Activated B cell treated with CpG ODN at 0.5 μM for 24 hours (primary cell): ENCODE measurements at places on chromosomes 5 and 9. TPM values are rescaled to one million over a fixed set of nuclear protein-coding genes. Genes with fewer than 3 reads are reported as not detected.
A peak's percentile ranks its signal among the peaks of the same experiment; 100 is the strongest.

Gene CCDC192
- not detected in 2 replicates for total RNA-seq

Gene UGT3A2
- total RNA-seq: not detected in 2 replicates

Gene MCC
- total RNA-seq: 0.22 and 0.32 TPM in 2 replicates

Gene CSNK1A1
- 120 and 133 TPM in 2 replicates for total RNA-seq

DNA sequence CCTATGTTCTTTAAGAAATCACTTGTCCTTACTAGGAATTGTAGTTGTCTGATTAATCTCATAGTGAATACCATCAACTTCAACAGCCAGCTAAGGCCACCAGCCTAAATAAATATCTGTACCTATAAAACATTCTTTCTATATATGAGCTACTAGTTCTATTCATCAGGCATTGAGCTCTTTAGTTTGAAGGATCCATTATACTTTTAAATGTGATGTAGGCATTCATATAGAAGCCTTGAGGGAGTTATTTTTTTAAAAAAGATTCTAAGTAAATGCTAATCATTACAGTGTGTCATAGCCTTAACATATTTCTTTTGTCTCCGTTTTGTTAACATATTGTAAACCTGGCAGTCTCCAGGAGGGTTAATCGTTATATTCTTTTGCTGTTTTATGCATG lies 838.3 kb downstream of the PTPRD start:
- no peak for DNase-seq

GRCh38 chr9:29393064-29393463 lies 1819.8 kb upstream of the C9orf72 start:
- no peak for DNase-seq

DNA sequence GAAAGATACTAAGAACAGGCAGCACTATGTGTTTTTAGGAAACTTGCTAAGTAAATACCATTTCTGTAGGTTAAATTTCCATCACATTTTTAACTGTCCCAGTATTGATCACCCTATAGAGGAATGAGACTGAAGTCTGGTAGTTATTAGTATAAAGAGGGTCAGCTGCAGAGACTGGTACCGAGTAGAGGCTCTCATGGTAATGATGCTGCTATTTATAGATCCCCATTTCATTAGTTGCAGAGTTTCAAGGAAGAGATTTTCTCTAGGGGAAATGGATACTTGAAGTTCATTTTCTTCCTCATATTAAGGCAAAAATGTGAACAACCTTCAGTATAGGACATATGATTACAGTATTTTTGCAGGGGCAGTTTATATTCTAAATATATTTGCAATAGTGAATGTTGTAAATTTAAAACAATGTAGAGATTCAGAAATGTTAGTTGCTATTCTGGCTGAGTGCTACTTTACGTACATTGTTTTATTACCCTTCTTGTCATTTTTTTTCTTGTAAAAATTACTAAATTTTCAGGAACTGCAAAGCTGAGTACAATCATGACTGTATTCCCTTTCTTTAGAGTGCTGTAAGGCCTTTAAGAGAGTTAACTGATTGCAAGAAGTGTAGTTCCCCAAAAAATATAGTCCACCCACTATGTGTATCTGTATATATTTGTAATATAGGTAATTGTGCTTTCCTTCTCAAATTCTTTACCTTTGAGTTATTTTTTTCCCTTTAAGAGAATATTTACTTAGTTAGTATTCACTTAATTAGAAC lies 14.7 kb downstream of the PBX3 start:
- no peak for DNase-seq

- no peak for DNase-seq
These were observed 318.3 kb upstream of the ITGA1 start for GRCh38 chr5:52469420-52469819.

GRCh38 chr9:116572095-116572748 lies 114.9 kb upstream of the TRIM32 start:
- no peak for DNase-seq

- peak; percentile 61 for DNase-seq
These were observed 502 bp downstream of the NSD1 start for GRCh38 chr5:177133853-177134696.
